ENCODE measurements at places on chromosomes 7 and 10. TPM values are rescaled to one million over a fixed set of nuclear protein-coding genes. Genes with fewer than 3 reads are reported as not detected.

TMEM270 gene
- total RNA-seq: not detected

STX1A gene
- 18.2 TPM for total RNA-seq

GNGT1 gene
- total RNA-seq: not detected

C10orf143 gene
- 0.34 TPM for total RNA-seq

GPR37 gene
- total RNA-seq: 2.9 TPM

NKX1-2 gene
- 1.4 TPM for total RNA-seq

CYP2E1 gene
- total RNA-seq: 0.93 TPM

CYP3A7 gene
- 0.07 TPM for total RNA-seq

Data from nasal cavity respiratory epithelium epithelial cell of viscerocranial mucosa (primary cell).